ENCODE measurements at places on chromosomes 12 and 14.

- DNase-seq = no peak
Observed at GRCh38 chr12:63420206-63420644, 248.1 kb downstream of the DPY19L2 start.

DNA sequence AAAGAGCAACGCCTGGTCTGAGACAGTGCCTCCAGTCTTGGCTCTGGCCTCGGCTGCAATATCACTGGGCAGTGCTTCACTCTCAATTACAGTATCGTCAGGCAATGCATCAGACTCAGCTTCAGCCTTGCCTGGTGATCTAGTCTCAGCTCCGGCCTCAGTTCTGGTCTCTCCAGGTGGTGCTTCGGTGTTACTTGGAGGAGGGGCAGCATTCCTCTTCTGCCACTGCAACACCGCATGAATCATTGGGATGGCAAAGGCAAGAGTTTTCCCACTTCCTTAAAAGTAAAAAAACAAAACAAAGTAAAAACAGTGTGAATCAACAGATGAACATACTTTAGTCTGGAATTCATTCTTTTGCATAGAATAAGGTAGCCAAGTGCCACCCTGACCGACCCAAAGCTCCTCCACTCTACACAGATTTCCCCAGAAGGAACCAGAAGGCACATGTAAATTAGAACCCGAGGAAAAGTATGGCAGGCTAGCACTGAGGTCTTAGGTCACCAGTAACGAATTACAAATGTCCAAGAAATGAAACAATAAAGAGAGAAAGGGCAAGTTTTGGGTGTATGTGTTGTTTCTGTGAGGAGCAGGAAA is 18.6 kb downstream of the DDX24 start:
- DNase-seq = no peak

- DNase-seq = no peak
Observed at GRCh38 chr12:100302081-100302480, 35.1 kb downstream of the SCYL2 start.

DNA sequence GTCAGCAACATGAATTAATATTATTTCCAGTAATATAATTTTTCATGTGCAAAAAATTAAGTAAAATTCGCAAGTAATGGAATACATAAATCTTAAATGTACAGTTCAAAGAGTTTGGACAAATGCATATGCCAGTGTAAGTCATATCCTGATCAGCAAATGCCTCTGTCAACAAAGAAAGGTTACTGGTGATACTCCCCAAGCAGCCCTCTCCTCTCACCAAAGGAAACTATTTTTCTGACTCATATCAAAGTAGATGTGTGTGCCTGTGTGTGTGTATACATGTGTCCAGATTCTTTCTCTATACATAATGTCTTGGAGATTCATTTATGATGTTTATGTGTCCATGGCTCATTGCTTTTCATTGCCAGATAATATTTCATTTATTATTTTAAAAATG is 1035.0 kb downstream of the SLC16A7 start:
- DNase-seq = no peak

- no peak for DNase-seq
Observed at GRCh38 chr12:5900076-5900475, 45.0 kb downstream of the ANO2 start.

DNA sequence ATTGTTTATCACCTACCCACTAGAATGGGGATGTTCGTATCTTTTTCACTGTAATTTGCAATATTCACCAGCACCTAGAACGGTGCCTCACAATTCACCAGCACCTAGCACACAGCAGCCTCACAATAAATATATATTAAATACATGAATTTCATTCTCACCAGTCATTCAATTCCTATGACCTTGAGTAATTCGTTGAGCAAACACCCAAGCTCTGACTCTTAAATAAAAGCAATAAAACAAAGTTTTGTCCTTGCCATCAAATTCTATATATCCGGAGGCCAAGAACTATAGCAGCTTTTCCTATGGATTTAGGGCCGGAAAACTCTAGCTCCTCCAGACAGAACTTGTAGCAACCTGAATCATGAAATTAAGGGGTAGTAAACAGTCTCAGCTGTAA is 981 bp downstream of the VTI1B start:
- no peak for DNase-seq

GRCh38 chr12:42859612-42860011 is 270.1 kb upstream of the PRICKLE1 start:
- DNase-seq = no peak

DNA sequence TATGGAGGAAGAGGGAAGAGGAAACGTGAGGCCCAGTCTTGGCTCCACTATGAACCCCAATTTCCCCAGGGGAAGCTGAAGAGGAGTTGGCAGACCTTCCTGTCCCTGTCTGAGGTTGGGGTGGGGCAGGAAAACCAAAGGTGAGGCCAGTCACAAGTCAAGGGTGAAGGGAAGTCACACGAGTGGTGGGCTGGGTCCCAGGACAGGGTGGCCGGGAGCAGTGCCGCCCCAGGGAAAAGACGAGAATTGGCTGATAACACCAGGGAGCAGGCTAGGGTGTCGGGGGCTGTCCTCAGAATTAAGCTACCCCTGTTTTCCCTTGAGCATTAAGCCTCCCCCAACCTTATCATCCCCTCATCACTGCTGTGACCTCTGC is 3.1 kb downstream of the VDR start:
- no peak for DNase-seq

DNA sequence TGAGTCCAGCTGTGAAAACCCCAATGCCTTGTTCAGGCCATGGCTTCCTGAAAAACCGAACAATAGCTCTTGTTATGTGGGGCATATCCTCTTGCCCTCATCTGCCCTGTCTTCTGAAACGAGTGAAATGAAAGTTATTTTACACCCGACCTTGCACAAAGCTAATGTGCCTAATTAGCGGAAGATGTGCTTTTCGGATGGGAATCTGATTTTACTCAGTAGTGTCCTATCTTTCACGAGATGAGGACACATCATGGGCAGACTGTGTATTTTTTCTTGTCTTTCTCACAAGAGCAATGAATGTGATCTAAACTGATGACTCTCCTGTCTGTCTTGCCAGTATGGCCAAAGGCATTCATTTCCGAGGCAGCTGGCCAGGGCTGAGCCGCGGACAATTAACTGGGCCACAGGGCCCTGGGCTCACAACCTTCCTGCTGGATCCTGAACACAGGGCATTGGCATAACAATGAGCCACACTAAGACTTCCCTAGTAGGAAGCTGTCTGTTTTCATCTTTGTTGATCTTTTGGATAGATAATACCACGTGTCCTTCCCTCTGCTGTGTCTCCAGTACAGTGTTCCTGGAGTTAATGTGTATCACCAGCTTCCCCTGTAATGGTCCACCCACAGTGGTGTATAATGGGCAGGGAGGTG is 86.0 kb upstream of the HIF1A start:
- DNase-seq = no peak

DNA sequence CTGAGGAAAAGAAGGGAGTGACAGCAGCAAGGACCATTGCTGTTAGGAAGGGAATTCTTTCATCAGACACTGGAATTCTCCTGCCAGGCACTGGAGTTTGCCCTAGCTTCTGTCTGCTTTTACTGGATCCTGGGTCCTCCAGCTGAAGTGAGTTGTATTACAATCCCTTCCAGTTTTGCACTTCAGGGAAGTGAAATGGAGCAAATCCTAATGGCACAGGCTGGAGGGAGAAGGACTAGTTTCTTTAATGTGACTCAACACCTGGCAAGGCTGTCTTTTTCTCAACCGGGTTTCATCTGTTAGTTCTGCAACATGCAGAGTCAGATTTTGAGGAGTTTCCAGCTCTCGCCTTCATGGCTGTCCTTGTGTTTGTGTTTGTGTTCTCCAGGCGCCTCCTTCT is 45.8 kb downstream of the ETV6 start:
- no peak for DNase-seq

DNA sequence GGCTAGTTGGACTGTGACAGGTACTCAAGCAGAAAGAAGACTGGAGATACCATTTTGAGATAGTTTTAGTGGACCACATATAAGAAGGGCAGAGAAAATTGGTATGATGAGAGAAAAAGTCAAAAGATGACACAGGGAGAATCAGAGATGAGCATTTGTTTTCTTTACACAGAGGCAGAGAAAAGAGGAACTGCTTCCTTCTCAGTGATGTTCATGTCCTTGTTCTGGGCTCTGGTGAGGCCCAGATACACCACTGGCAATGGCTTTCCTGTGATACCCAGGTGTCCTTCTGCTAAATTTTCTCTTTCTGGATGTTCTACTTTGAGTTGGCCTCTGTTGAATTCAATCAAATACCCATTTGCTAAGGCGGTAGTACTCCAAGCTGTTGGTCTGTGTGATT is 1782.7 kb upstream of the SEL1L start:
- no peak for DNase-seq

DNA sequence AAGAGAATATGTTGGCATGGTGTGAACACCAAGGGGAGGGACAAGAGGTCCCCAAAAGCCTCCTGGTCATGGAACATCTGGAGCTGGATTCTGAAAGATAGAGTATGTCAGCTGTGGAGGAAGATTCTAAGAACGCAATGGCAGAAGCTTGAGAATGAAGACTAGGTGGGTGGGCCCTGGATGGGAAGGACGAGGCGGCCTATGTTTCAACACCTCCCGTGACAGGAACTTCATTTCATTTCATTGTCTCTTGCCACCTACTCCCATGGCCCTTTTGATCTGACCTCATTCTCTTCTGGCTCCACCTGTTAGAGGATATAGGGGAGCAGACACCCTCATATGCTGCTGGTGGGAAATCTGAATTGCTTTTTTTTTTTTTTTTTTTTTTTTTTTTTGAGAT is 3.3 kb downstream of the UNG start:
- no peak for DNase-seq

- no peak for DNase-seq
Observed at GRCh38 chr12:18130851-18131250, 40.9 kb upstream of the RERGL start.

DNA sequence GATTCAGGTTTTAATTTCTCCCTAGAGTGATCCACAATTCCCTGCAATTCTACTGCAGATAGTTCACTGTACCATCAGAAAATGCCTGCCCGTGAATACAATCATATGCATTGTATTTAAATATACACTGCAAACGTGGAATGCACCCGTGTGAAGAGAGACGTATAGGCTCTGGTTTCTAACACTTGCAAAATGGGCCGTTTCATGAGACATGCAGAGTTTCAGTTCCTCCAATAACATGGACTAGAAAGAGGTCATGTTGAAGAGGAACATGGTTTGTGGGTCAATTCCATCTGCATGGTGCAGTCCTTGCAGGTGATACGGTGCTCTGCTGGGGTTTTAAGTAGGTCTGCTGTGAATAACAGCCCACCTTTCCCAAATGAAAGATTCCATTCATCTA is 373.3 kb downstream of the TMEM132D start:
- no peak for DNase-seq

DNA sequence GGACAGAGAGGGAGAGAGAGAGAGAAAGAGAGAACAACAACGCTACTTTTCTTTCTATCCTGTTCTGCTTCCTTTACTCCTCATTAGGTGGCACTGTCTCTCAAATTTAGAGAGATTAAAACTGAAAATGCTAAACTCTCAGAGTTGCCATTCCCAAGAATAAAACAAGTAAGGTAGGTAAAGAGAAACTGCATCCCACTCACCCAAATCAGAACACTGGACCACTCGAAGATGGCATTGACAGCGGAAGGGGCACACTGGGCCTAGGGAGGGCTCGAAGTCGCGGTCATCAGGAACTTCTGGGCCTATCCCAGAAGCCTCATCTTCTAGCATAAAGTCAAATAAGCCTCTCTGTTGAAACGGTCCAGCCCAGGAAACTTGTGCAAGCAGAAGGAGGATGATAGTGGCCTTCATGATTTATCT is 4.5 kb downstream of the DCN start:
- no peak for DNase-seq

Data from stimulated activated naive CD8-positive, alpha-beta T cell treated with anti-CD3 and anti-CD28 coated beads, Interleukin-15, amount 100 ng/mL, for 72 hours (primary cell).